ENCODE measurements at places on chromosomes 3 and 15. TPM values are rescaled to one million over a fixed set of nuclear protein-coding genes. Genes with fewer than 3 reads are reported as not detected.

Gene ATP13A4
- total RNA-seq = 13.0 TPM

Gene TGM5
- 8.3 TPM for total RNA-seq

Gene EIF4G1
- 207 TPM for total RNA-seq

Gene ZNF385D
- 13.5 TPM for total RNA-seq

Gene DPPA2
- total RNA-seq = not detected

Gene RTP1
- total RNA-seq = not detected

Gene TLR9
- not detected for total RNA-seq

Gene XCR1
- total RNA-seq = not detected

DNA sequence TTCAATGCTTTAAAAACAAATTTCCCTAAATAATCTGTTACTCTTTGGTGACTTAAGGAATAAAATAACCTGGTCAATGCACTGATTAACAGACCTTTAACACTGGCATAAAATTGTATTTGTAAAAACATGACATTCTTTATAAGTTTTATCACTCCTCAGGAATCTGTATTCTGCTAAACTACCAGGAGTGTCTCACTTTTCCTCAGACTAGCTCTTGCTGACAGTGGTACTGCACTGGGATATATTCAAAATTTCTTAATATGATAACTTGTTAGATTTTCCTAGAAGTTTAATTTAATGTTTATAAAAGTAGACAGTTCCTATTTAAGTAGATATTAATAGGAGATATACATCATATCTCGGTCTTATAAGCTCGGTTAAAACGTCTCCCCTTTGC is 363.4 kb upstream of the ARHGEF26 start:
- no peak for DNase-seq
- H3K36me3 ChIP-seq = no peaks in the 10 kb centered on the region
- H3K4me1 ChIP-seq = no peaks in the 10 kb centered on the region
- no peaks in the 10 kb centered on the region for H3K27me3 ChIP-seq

DNA sequence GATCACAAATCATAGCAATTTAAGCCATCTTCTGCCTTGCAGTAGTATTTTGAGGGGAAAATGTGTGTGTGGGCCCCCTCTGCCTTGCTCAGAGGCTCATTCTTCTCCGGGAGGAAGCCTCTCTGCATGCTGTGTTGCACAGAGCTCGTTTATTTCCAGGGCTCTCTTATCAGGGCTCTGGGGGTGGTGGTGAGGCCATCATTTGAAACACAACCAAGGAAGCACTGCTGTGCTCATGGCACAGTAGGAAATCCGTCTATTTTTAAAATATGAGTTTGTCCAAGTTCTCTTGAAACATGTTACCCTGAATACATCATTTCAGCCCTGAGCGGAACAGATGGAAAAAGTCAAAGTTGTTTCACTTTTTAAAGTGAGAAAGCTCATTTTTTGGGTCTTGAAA is 369.0 kb upstream of the CFAP20DC start:
- H3K36me3 ChIP-seq = no peaks in the 10 kb centered on the region
- no peaks in the 10 kb centered on the region for H3K27me3 ChIP-seq
- DNase-seq = no peak
- no peak overlapping the region for H3K4me3 ChIP-seq

DNA sequence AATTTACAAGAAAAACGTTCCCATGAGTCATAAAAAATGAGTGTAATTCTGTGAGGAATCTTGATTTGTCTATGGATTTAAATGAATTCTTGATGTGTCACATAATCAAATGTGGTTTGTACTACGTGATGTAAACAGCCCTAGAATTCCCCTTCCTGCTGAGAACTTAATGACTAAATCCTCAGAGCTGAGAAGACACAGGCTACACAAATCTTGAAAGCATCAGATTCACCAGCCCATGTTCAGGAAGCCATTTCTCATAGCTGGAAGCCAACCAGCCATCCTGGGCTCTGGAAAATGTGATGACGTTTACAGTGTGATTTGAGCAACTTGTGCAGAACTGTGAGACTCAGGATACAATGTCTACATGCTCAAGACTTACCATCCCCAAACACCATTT is 193.7 kb upstream of the MME start:
- H3K4me1 ChIP-seq = no peaks in the 10 kb centered on the region
- no peak overlapping the region for H3K27ac ChIP-seq
- no peak for DNase-seq
- no peaks in the 10 kb centered on the region for H3K27me3 ChIP-seq
- no peaks in the 10 kb centered on the region for H3K36me3 ChIP-seq
- H3K4me3 ChIP-seq = no peak overlapping the region

GRCh38 chr3:188262913-188263683 is 109.1 kb downstream of the LPP start:
- no peaks in the 10 kb centered on the region for H3K27me3 ChIP-seq
- no peak for DNase-seq
- H3K27ac ChIP-seq = peak overlapping the region; percentile 86
- no peaks in the 10 kb centered on the region for H3K36me3 ChIP-seq

DNA sequence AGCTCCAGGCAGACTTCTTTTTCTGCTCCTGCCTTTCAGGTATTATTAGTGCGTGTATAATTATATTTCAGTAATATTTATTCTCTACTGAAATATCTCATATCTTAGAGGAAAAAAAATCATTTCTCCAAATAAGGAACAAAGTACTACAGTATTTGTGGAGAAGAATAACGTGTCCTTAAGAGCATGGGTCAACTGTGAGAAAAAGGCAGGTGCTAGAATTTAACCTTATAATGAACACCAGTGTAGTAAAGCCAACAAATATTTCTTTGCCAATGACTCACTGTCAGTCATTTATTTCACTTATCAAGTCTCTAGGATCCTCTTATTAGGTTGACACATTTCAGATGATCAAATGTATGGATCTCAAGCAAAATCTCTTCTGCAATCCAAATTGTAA is 183.4 kb downstream of the GREM1 start:
- H3K27ac ChIP-seq = no peak overlapping the region
- DNase-seq = no peak
- H3K36me3 ChIP-seq = no peaks in the 10 kb centered on the region
- no peaks in the 10 kb centered on the region for H3K27me3 ChIP-seq
- no peaks in the 10 kb centered on the region for H3K4me1 ChIP-seq

DNA sequence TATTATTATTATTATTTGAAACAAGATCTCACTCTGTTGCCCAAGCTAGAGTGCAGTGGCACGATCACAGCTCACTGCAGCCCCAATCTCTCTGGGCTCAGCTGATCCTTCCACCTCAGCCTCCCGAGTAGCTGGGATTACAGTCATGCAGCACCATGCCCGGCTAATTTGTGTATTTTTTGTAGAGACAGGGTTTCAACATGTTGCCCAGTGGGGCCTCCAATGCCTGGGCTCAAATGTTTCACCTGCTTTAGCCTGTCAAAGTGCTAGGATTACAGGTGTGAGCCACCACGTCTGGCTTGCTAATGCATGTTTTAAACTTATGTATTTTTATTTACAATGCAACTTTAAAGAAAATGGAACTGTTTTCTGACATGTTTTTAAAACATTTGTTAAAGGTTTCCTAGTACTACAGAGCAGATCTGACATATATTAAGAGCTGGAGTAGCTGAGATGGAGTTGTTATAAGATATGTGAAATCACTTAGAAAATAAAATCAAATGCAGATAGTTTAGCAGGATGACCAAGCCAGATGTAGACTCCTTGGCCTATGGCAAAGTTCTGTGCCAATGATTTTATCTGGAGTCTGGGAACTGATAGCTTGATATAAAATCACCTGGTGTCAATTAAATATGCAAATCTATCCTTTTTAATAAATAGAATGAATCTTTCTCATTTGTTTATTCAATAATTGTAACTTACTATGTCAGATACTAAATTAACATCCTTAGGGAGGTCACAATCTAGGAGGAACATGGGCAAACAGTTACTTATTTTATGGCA is 310.1 kb upstream of the NAALADL2 start:
- H3K27ac ChIP-seq = no peak overlapping the region
- H3K4me1 ChIP-seq = peaks cover 5% of the 10 kb centered on the region
- H3K4me3 ChIP-seq = no peak overlapping the region
- no peaks in the 10 kb centered on the region for H3K27me3 ChIP-seq
- no peak for DNase-seq

DNA sequence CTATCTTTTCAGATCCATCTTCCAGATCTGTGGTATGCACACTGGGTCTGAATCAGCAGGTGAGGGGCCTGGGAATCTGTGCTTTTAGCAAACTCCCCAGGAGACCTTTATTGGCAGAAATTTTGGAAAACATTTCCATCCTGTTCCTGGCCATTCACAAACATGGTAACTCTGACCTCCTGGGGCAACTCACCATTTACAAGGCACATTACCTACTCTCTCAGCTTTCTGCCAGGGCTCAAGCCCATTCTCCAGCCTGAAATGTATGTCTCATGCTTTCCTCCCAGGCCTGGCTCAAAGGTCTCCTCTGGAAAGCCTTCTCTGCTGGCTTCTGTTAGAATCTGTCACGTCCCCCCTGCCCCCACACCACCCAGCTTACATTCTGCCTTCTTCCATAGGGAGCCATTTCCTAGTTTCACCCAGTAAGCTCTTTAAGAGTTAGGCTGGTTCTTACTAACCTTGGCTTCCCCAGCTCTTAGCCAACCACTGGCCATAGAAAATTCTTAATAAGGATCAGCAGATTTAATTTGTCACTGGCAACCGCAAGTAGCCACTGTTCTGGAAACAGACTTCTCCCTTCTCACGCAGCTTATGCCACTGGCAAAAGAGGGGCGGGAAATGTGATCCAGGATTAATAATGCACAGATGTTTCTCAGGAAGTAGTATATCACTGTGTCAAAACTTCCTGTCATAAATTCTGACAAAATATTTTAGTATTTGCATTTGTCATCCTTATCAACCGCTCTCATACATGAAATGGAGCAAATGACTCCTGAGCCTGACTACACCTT is 55.0 kb downstream of the RORA start:
- no peak overlapping the region for H3K27ac ChIP-seq
- H3K4me1 ChIP-seq = peaks cover 4% of the 10 kb centered on the region
- H3K27me3 ChIP-seq = no peaks in the 10 kb centered on the region
- no peak for DNase-seq
- no peak overlapping the region for H3K4me3 ChIP-seq

DNA sequence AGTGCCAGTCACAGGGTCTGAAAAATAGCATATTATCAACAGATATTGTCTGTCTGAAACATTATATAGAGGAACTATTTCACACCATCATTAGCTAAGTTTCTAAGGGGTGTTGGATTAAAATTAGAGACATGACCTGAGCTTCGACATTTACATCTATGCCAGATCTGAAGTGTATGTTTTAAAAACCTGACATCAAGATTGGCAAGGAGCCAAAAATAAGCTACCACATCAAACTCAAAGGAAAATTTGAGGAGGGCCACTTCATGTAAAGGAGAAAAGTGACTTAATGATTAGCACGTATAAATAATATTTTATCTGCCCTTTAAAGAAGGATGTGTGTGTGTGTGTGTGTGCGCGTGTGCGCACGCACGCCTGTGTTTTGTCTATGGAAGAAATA is 752.0 kb upstream of the GRM7 start:
- H3K27me3 ChIP-seq = no peaks in the 10 kb centered on the region
- H3K4me3 ChIP-seq = no peak overlapping the region
- no peaks in the 10 kb centered on the region for H3K4me1 ChIP-seq
- no peaks in the 10 kb centered on the region for H3K36me3 ChIP-seq
- H3K27ac ChIP-seq = no peak overlapping the region

DNA sequence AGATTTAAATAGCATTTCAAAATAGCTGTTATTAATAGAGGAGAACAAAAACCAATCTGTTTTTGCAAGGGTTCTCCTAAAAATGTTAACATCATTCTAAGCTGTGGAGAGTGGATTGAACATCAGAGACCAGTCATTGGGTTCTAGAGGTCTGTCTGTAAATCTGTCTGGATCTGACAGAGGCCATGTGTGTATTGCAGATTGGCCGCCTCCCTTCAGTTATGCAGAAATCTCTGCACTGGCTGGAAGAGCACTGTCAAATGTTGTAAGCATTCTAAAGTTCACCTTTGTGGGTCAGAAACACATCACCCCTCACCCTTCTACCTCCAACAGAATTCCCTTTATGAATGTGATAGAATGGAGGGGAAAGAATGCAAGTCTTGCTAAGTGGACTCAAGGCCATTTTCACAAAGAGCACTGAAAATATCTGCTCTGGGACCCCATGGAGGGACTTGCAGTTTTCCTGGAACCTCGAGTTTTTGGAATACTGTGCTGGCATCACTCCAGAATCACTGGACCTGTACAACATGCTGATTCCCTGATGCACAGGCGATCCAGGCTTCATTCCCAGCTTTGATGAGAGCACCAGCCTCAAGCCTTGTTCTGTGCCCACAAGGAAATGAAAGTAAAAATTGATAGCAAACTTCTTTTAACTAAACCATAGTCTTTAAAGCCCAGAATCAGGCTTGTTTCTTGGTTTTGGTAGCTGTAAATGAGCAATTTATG is 8.4 kb downstream of the FAM81A start:
- no peaks in the 10 kb centered on the region for H3K4me1 ChIP-seq
- no peaks in the 10 kb centered on the region for H3K36me3 ChIP-seq
- no peak overlapping the region for H3K27ac ChIP-seq
- no peak overlapping the region for H3K4me3 ChIP-seq
- DNase-seq = no peak
- no peaks in the 10 kb centered on the region for H3K27me3 ChIP-seq

DNA sequence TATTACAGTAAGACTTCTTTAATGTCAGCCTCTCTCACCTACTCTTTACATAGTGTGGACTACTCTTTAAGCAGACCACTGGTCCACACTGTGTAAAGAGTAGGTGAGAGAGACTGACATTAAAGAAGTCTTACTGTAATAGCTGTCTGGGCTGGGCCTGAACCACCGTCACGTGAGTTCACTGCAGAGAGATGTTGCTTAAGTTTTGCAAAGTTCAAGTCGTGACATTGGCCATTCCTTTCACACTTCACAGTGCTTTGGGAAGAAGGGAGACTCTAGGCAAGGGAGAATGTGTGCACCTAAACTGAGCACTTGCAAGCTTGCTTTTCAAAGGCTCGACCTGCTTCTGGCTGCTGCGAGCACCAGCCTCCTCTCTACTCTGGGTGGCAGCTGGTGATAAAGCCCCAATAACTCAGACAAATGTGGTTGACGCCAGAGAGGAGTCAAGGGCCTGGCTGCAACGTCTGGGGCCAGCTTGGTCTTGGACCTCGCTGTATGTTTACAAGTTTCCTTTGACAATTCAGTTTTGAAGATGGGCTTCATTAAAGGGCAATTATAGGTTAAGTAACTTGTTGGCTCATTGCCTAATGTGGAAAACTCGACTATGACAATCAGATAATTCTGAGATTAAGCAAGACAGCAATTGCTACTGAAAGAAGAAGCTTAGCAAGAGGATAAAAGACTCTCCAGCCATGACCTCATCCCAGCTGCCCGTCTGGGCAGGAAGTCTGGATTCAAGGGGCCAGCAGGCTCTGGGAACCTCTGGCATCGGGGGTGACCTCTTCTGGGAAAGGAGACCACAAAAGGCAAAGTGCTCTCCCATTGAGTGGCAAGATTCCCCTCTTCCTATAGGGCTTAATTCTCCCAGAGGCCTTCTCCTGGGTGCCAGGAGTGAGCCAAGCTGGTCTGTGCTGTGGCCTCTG is 242.1 kb upstream of the TLE3 start:
- peaks cover 13% of the 10 kb centered on the region for H3K4me1 ChIP-seq
- DNase-seq = peak; percentile 46
- no peaks in the 10 kb centered on the region for H3K27me3 ChIP-seq
- no peaks in the 10 kb centered on the region for H3K36me3 ChIP-seq
